Pons (tissue), 1 donor: ENCODE measurements at places on chromosomes 13 and 19.

DNA sequence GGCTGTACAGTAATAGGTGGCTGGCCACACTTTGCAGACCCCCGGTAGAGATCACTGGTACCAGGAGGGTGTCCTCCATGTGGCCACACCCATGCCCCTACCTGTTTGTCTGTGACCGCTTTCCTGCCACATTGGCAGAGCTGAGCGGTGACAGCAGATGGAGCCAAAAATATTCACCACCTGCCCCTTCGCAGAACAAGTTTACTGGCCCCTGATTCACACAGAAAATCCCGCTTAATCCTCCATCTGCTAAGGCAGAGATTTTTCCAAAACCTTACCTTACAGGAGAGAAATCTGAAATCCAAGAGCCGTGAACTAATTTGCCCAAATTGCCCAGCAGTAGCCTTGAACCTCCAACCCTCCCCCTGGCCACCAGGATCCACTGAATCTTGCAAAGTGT lies 52.1 kb downstream of the MYO9B start:
- no peak for DNase-seq

GRCh38 chr19:10936661-10937084 lies 8.1 kb downstream of the TIMM29 start:
- DNase-seq, result peak; percentile 73

- no peak for DNase-seq
Measured at GRCh38 chr13:93889430-93889951, 590.0 kb downstream of the DCT start.

- peak; percentile 86 for DNase-seq
Measured at GRCh38 chr13:30408319-30409101, 13.8 kb upstream of the UBE2L5 start.

DNA sequence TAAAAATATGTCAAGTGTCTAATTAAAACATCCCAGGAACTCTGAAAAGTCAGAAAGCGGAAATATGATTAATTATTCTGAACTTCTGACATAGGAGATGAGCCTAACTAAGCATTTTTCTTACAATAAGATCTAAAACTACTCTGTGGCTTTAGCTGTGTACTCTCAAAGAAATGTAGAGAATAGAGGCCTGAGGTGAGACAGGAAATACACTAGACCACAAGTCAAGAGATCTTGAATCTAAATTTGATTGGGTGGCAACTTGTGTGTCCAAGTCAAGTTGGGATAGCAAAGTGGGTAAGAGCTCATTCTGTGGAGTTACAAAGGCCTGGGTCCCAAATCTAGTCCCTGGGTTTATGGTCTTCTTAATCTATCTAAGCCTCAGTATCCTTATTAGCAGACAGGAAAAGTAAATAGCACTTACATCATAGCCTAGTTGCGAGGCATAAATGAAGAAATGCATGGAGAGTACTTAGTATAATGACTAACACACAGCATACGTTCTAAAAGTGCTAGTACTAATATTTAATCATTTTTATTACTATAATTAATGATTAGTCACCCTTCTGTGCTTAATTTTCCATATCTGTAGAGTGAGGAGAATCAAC lies 9.4 kb upstream of the LRRC63 start:
- DNase-seq, result no peak

GRCh38 chr19:53872762-53873161 lies 5.1 kb downstream of the MYADM start:
- DNase-seq, result no peak

- peak; percentile 67 for DNase-seq
Measured at GRCh38 chr13:108895220-108895704, 265.9 kb downstream of the MYO16 start.

- no peak for DNase-seq
Measured at GRCh38 chr13:32017474-32017873, 14.1 kb upstream of the FRY start.

GRCh38 chr13:70424928-70425327 lies 316.7 kb upstream of the KLHL1 start:
- DNase-seq, result no peak

- DNase-seq, result no peak
Measured at GRCh38 chr13:72004246-72004645, 137.2 kb upstream of the DACH1 start.

- no peak for DNase-seq
Measured at GRCh38 chr13:28750187-28751045, 31.6 kb upstream of the SLC46A3 start.

DNA sequence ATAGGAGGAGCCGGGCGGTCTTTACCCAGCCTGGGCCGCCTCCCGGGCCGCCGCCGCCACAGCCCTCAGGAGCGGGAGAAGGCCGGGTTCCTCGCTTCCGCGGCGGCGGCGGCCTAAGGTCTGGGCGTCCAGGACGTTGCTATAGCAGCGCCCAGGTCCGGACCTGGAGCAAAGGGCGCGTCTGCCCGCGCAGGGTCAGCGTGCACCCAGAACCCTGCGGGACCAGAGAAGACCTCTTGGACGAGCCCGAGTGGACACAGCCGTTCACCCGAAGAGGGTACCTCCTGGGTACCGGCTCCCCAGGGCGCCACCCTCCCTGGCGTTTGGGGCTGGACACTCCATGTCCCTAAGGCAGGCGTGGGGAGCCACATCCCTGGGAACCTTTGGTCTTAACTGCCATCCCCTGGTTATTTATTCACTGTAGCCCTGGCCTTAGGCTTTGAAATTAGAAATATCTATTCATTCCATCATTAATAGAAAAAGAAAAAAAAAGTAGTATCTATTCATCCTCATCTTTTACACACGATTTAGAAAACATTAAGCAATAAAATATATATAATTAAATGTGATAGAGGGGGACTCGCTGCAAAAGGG lies 2.4 kb downstream of the DZIP1 start:
- DNase-seq, result no peak

- DNase-seq, result no peak
Measured at GRCh38 chr13:46648166-46648607, 95.2 kb downstream of the LRCH1 start.

- DNase-seq, result peak; percentile 2
Measured at GRCh38 chr13:87777387-87777786, 106.2 kb downstream of the SLITRK5 start.
